NCI-H146 (cell line): ENCODE measurements at places on chromosomes 7 and 10.

GRCh38 chr10:13117841-13118783, 18.1 kb downstream of the OPTN start:
- DNase-seq = no peak

DNA sequence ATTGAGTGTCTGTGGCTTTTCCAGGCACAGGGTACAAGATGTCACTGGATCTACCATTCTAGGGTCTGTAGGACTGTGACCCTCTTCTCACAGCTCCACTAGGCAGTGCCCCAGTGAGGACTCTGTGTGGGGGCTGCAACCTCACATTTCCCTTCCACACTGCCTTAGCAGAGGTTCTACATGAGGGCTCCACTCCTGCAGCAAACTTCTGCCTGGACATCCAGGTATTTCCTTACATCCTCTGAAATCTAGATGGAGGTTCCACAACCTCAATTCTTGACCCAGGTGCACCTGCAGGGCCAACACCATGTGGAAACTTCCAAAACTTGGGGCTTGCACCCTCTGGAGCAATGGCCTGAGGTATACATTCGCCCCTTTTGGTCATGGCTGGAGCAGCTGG, 183.7 kb downstream of the KCND2 start:
- no peak for DNase-seq

- DNase-seq = no peak
Measured at GRCh38 chr7:128215281-128215680, 25.8 kb upstream of the LEP start.

DNA sequence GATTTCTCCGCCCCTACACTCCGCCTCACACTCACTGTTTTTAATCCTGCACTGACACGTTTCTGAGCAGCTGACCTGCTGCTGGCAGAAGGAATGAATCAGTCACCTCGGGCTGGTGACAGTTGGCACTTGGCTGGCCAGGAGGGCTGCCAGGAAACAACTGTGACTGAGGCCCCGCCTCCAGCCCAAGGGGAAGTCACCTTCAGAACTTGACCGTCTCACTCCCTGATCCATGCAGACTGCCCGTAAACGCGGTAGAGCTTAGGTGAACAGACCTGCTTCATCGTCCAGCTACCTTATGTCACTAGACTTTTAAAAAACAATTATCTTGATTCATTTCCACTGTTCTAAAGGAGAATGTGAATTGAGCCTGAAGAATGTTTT, 107.5 kb downstream of the DOCK1 start:
- DNase-seq = no peak

GRCh38 chr10:97028832-97029178, 157.0 kb downstream of the SLIT1 start:
- DNase-seq = no peak

GRCh38 chr10:47165711-47166404, 134.1 kb upstream of the GDF10 start:
- no peak for DNase-seq

DNA sequence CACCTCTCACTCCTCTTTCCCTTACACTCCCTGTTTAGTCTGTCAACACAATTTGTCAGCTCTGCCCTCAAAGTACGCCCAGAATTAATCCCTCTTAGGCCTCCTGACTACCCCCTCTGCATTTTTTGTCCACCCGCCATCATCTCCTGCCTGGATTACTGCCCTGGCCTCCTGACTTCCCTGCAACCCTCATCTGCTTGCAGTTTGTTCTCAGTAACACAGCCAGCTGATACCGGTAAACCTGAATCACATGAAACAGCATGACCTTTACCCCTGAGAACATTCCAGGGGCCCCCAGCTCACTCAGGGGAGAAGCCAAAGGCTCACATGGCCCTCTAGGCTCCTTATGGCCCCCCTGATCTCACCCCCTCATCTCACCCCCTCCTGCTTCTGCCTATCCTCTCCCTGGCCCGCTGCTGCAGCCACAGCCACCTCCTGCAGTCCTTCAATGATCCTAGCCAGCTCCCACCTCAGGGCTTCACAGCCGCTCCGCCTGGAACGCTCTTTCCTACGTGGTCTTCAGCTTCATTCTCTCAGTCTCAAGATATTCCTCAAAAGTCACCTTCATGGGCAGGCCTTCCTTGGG, 8.9 kb downstream of the C10orf53 start:
- DNase-seq = no peak

DNA sequence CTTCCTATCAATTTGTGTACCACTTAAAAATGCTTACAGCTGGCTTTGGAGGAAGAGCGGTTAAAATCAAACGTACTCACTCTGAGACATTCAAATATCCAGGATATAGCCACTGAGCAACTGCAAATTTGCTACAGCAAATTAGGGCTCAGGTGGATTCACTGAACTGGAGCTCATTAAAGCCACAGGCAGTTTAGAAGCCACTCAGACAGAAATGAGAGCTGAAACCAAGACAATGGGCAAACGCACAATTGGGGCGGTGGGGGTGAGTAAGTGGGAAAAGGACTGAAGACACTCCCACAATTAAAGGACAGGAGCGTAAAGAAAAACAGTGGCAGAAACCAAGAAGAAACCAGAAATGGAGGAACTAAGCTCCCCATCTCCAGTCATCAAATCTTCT, 20.5 kb downstream of the MPP7 start:
- no peak for DNase-seq

DNA sequence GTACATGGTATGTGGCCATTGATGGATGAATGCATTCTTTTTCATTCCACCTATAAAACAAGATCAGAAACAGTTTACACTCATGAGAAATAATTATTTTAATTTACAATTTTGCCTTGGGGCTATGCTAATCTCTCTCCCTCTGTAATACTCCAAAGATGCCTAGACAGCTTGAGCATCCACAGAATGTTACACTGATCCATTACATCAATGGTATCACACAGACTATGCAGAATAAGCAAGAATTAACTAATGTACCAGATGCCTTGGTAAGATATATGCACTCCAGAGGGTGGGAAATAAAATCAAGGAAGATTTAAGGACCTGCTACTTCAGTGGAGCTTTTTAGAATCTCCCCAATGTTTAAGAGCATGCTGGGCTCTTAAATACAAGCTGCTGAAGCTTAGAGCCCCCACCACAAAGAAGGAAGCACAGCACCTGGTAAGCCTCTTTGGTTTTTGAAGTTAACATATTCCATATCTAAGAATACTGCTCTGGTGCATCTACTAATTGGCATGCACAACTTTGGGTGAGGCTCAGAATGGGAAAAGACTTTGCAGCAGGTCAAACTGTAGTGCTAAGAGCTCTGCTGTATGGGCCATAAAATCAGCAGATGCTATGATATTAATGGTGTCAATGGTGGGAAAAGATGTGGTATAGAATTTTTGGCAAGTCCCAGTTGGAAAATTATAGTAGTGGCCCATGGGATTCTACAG, 219.6 kb downstream of the SLC25A13 start:
- DNase-seq = no peak

DNA sequence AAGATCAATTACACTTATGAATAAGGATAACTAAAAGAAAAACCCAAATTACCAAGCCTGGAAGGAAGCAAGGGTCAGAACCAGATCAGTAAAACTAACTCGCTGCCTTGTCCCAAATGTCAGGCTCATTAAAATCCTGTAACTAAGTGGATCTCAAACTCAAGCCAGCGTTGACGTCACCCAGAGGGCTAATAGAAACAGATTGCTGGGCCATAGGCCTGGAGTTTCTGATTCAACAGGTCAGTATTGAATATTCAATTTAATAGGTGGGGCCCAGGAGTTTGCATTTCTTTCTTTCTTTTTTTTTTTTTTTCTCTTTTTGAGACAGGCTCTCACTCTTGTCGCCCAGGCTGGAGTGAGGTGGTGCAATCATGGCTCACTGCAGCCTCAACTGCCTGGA, 397.0 kb downstream of the CALN1 start:
- no peak for DNase-seq

DNA sequence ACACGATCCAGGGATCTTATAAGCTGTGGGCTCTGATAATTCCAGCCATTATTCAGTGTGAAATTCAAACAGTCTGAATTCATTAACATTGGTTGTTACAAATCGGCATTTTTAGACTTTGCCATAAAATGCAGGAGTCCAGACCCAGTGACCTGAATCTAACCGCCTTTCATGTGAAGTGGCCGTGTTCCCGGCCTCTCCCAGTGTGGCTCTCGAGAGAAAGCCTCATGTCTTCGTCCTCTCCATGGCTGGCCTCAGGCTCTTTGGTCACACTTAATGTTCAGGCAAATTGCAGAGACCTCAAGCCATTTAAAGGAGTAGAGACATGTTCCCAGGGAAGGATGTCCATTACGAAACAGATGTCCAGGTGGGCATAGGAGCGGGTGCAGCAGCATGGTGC, 59.3 kb downstream of the CTBP2 start:
- DNase-seq = no peak

GRCh38 chr7:35865287-35865686, 64.4 kb downstream of the SEPTIN7 start:
- no peak for DNase-seq

- DNase-seq = no peak
Measured at GRCh38 chr10:66713387-66713786, 212.4 kb upstream of the LRRTM3 start.

GRCh38 chr7:92729172-92729571, 107.2 kb downstream of the CDK6 start:
- DNase-seq = no peak

DNA sequence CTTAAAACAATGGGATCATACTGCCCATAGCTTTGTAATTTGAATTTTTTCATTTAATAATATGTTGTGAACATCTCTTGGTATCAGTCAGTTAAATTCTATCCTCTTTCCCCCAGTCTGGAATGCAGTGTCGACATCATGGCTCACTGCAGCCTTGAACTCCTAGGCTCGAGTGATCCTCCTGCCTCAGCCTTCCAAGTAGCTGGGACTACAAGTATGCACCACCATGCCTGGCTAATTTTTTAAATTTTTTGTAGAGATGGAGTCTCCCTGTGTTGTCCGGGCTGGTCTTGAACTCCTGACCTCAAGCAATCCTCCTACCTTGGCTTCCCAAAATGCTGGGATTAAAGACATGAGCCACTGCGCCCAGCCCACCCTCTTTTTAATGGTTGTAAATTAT, 34.6 kb downstream of the MPLKIP start:
- DNase-seq = no peak

GRCh38 chr7:139582130-139582650, 58.7 kb downstream of the CLEC2L start:
- DNase-seq = no peak

- no peak for DNase-seq
Measured at GRCh38 chr7:117863618-117864017, 9.6 kb downstream of the CTTNBP2 start.

- no peak for DNase-seq
Measured at GRCh38 chr10:107232013-107232412, 67.5 kb upstream of the SORCS1 start.

DNA sequence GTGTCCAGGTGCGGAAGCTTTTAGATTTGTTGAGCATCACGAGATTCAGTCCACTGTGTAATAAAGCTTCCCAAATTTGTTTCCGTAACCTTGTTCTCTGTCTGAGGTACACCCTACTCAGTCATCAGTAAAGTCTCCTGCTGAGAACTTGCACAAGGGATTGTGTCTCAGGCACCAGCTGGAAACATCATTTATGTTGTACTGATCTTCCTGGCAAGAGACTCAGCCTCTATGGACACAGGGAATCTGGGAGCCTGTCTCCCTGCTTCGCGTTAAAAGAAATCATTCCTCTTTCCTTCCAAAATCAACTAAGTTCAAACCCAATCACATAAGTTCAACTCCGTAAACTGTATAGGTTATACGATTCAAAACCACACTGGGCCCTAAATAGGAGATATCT, 336.8 kb downstream of the GPR37 start:
- DNase-seq = no peak

DNA sequence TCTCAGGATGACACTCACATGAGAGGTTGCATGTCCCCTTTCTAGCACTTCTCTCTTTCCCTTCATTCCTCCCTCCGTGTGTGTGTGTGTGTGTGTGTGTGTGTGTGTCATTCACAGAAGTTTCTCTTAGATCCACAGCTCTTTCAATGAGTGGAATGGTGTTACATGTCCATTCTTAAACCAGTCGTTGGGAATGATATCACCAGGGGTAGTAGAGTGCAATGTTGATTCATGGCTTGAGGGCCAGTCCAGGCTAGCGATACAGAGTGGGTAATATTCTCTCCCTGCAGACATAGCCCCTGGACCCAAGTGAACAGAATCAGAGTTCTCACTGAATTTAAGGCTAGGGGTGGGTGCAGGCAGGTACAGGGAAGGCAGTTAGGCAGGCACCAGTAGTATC, 187.8 kb downstream of the SDK1 start:
- no peak for DNase-seq

DNA sequence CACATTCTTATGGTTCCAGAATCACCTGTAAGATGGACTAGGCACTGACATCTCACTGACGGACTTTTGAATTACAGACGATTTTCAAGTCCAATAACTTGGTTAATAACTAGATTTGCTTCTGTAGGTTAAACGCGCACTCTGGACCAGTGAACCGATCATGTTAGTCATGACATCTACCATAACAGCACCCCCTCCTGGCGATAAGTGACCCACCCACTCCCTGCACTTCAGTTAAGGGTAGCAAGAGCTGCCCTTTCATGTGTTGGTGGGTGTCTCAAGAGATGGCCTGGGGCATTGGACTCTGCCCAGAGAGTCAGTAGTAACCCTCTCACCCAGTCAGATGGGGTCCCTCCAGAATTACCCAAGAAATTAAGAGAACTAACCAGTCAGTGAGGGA, 12.9 kb downstream of the GRM8 start:
- DNase-seq = no peak

GRCh38 chr10:102723989-102724388, 9.6 kb downstream of the SFXN2 start:
- DNase-seq = no peak

DNA sequence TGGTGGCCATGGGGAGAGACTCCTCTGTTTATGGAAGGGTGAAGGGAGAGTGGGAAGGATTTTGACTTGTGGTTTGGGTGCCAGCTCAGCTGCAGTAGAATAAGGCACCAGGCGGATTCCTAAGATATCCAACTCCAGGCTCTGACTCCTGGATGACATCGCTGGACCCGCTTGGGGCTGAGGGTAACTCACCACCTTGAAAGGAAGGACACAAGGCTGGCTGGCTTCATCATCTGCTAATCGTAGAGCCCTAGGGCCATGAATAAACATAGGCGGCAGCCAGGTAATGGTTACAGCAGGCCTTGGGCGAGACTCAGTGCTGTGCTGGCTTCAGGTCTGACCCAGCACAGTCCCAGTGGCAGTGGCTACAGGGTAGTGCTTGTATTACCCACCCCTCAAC, 16.7 kb upstream of the LIPK start:
- no peak for DNase-seq

- DNase-seq = no peak
Measured at GRCh38 chr10:99870123-99870730, 87.8 kb downstream of the ABCC2 start.

DNA sequence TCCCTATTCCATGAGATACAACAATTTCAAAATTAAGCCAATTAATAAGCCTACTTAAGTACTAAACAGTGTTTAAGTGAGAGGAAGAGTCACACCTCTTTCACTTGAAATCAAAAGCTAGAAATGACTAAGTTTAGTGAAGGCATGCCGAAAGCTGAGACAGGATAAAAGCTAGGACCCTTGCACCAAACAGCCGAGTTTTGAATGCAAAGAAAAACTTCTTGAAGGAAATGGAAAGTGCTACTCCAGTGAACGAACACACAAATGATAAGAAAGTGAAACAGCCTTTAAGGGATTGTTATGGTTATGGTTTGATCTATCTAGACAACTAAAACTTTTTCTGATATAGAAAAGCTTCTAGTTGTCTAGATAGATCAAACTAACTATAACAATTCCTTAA, 135.4 kb upstream of the KMT2E start:
- DNase-seq = no peak

GRCh38 chr7:78691584-78691983, 761.9 kb downstream of the MAGI2 start:
- DNase-seq = no peak

GRCh38 chr7:155551785-155552611, 5.6 kb upstream of the CNPY1 start:
- no peak for DNase-seq
